Stimulated activated CD4-positive, alpha-beta T cell treated with anti-CD3 and anti-CD28 coated beads, TNF-alpha, amount 100 ng/mL, for 48 hours (primary cell): ENCODE measurements at places on chromosomes 2 and 18.

DNA sequence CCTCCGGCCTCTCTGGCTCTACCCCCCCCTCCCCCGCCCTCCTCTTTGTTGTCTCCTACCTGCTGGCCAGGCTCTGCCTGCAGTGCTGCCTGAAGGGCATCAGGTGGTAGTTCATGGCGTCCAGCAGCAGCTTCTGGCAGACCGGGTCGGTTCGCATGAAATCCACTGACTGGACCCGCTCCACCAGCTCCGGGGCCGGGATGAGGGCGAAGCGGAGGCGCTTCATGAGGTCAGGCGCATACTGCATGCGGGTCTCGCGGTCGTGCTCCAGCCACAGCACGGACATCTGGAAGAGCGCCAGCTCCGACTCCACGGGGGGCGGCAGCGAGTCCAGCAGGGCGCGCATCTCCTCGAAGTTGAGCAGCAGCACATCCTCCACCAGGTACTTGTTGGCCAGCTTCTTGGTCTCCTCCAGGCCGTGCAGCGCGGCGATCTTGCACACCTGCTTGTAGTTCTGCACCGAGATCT is 3.2 kb downstream of the KLHL14 start:
- no peak for DNase-seq

- no peak for DNase-seq
Observed at GRCh38 chr2:19299032-19299431, 59.4 kb downstream of the OSR1 start.

DNA sequence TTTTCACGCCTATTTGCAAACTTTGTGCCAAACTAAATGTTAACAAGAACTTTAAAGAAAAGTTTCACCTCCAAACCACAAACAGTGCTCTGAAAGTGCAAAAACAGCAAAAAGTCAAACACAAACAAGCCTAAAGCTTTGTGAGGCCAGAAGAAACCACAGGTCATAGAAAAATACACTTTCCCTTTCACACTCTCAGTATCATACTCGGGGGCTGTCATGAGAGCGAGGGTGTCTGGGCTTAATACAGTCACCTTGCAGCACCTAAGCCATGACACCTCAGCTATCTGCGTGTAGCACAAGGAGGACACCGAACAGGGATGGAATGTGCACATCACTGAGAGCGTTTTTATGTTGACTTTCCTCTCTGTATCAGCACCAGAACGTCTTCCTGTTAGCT is 26.6 kb upstream of the SEH1L start:
- DNase-seq = no peak

GRCh38 chr18:40216856-40217255 is 1738.2 kb upstream of the PIK3C3 start:
- DNase-seq = no peak
